ENCODE measurements at places on chromosomes 11 and 22.

- DNase-seq: no peak
Measured at GRCh38 chr11:8239536-8240228, 24.0 kb downstream of the LMO1 start.

DNA sequence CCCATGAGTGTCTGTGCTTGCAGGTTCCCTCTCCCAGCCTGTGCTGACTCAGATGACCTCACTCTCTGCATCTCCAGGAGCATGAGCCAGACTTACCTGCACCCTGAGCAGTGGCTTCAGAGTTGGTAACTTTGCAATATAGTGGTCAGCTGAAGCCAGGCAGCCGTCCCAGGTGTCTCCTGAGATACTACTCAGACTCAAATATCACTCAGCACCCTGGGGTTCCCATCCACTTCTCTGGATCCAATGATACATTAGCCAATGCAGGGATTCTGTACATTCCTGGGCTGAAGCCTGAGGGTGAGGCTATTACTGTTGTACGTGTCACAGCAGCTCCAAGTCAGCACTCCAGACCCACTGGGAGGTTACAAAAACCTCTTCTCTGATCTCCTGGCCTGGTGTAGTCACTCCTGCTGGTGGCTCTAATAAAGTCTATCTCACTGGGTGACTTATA lies 87.8 kb upstream of the TOP3B start:
- no peak for DNase-seq

- DNase-seq: no peak
Measured at GRCh38 chr11:113204280-113204679, 110.1 kb upstream of the TTC12 start.

GRCh38 chr11:128195057-128195751 lies 392.2 kb downstream of the ETS1 start:
- DNase-seq: no peak

- peak; percentile 24 for DNase-seq
Measured at GRCh38 chr22:41445129-41446056, 1.2 kb downstream of the TOB2 start.

DNA sequence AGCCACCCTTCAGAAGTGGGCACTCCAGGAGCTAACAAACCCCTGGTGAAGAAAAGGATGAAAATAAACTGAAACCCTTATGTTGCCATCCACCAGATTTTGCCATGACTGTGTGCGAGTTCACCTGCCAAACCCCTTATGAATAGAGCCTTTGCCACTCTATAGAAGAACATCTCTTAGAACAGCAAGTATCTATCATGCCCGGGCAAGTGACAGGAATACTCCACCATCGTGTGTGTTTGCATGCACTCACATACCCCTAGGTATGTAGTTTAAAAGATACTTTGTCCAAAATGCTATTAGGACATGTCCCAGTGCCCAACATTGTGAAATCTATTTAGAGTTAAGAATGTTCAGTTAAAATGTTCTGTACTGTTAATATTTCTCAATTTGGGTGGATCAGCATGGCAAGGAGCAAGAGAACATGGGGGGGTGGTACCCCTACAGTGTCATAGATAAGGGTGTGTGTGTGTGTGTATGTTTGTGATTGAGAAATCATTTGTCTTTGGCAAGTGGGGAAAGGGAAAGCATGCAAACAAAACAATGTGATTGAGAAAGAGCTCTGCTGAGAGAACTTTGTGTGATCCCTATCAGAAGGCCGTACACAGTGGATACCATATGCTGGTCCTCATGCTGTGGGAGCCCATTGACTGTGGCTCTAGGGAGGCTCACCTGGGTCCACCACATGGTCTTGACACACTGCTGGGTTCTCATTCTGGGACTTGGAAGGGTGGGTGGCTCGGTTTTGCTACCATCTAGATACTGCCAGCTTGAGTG lies 94.9 kb downstream of the ZBTB16 start:
- DNase-seq: no peak

DNA sequence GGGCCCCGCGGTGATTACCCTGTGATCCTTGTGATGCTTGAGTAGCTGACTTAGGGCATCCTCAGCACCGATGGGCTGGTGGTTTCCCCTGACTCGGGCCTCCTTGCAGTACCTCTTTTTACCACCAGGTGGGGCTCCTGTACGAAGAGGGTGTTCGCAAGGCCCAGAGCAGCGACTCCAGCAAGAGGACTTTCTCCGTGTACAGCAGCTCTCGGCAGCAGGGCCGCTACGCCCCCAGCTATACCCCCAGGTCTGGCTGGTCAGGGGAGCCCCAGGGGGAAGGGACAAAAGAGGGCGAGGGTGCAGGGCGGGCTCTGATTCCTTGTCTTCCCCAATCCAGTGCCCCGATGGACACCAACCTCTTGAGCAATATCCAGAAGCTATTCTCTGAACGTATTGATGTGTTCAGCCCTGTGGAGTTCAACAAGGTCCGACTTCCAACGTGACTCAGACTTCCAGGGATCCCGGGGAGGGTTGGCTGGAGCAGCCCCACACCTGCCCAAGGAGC lies 1.3 kb upstream of the TM7SF2 start:
- DNase-seq: peak; percentile 78

DNA sequence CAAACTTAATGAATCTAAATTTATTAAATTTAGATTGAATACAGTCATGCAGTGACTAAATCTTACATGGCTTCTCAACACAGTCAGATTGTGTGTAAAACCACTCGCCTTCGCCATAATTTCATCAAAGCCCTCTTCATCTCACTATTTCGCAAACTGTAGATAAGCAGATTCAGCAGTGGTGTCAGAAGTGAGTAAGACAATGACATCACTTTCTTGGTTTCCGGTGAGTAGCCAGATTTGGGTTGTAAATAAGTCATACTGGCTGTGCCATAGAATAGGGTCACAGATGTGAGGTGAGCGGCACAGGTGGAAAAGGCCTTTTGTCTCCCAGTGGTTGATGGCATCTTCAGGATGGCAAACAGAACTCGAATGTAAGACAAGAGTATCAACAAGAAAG lies 3.4 kb downstream of the OR10A6 start:
- DNase-seq: no peak

- DNase-seq: no peak
Measured at GRCh38 chr22:19187716-19188563, 9.4 kb upstream of the SLC25A1 start.

- DNase-seq: peak; percentile 88
Measured at GRCh38 chr11:44574610-44575287, 9.3 kb downstream of the CD82 start.

- peak; percentile 45 for DNase-seq
Measured at GRCh38 chr22:30605449-30606110, 1.4 kb upstream of the TCN2 start.

- peak; percentile 90 for DNase-seq
Measured at GRCh38 chr11:12556788-12557384, 117.3 kb upstream of the TEAD1 start.

GRCh38 chr22:36015155-36015810 lies 13.3 kb downstream of the RBFOX2 start:
- DNase-seq: no peak

GRCh38 chr22:32803020-32803737 lies 1.7 kb downstream of the TIMP3 start:
- DNase-seq: peak; percentile 44

GRCh38 chr11:96091476-96091875 lies 167.6 kb upstream of the MTMR2 start:
- no peak for DNase-seq

GRCh38 chr11:59053387-59053786 lies 32.7 kb upstream of the GLYATL1B start:
- peak; percentile 17 for DNase-seq

GRCh38 chr11:125498521-125498920 lies 2.5 kb upstream of the FEZ1 start:
- DNase-seq: no peak
